ENCODE measurements at places on chromosomes 1 and 21.

DNA sequence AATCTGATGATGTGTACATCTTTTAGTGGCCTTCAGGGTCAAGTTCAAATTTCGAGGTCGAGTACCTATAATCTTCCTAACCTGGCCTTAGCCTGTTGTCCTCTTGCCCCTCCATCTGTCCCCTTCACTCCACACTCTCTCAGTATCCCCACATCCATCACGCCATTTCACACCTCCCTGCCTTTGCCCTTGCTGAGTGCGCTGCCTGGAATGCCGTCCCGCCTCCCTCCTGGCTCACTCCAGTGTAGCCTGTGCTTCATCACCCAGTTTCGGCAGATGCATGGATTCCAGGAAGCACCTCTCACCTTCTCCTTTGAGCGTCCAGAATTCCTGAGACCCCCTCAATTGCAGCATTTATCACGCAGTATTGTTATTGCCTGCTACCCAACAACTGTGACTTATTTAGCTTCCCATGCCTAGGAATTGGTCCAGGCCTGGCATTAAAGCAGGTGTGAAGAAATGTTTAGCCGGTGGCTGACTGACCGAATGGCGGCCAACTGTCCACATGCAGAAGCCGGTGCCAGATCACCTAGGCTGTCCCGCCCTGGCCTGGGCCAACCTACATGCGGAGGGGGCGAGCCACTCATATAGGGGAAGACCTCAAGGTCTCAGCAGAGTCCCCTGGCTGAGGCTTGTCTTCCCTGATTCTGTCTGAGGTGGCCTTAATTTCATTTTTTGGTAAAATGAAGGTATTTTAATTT, 34.5 kb downstream of the MYOM3 start:
- no peak for DNase-seq

DNA sequence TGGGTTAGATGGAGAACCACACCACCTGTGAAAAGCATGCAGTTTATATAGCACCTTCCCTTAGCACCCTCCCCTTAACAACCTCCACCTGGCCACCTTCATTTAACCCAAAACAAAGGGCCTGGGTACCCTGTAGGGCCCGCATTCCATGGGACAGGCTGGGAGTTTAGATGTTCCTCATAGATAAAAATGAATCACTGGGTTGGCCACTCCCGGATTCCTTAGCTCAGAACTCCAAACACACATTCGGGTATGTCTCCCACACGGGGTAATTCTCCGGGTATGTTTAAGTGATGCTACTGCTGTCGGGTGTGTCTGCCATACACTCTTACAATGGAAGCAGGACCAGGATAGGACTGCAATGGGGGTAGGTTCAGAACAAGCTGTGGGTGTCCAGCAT, 43.9 kb upstream of the FOXO6 start:
- no peak for DNase-seq

- DNase-seq: peak; percentile 39
These were observed 151.7 kb upstream of the ZNF648 start for GRCh38 chr1:182213163-182213562.

GRCh38 chr1:244209955-244210354, 158.9 kb downstream of the ZBTB18 start:
- DNase-seq: no peak

- no peak for DNase-seq
These were observed 107.1 kb upstream of the PAXBP1 start for GRCh38 chr21:32878661-32879060.

GRCh38 chr1:219066631-219067349, 106.9 kb upstream of the LYPLAL1 start:
- no peak for DNase-seq

DNA sequence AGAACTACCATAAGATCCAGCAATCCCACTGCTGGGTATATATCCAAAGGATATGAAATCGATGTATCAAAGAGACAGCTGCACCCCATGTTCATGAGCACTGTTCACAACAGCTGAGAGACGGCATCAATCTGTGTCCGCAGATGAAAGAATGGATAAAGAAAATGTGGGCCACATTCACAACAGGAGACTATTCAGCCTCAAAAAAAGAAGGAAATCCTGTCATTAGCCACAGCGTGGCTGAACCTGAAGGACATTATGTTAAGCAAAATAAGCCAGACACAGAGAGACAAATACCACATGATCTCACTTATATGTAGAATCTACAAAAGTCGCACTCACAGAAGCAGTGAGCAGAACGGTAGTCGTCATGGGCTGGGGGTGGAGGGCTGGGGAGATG, 99.2 kb upstream of the IFFO2 start:
- no peak for DNase-seq

DNA sequence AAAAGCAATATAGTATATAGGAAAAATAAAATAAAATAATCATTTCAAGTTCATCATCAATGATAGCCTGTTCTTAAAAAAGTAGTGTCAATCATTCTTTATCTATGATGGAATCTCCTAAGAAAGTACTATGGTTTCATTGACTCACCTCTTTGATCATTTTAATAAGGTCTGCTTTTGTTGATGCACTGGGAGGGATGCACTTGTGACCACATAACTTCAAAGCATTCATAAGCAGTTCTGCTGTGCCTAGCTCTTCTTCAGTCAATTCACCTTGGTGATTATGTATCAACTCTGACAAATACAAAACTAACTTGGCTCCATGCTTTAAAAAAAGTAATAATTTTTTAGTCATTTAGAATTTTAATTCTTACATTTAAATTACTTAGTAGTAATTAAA, 84.8 kb upstream of the GNG4 start:
- no peak for DNase-seq

GRCh38 chr1:85388416-85388815, 76.5 kb downstream of the DDAH1 start:
- DNase-seq: no peak

DNA sequence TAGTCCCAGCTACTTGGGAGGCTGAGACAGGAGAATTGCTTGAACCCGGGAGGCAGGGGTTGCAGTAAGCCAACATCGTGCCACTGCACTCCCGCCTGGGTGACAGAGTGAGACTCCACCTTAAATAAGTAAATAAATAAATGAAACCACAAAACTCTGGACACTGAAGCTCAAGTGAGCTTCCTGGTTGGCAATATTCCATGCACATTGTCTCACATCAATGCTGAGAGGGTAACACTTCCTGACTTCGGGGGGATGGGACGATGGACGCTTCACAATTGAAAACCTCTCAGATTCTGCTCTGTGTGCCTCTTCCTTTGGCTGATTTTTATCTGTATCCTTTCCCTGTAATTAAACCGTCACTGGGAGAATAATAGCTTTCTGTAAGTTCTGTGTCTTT, 70.0 kb upstream of the ZNF644 start:
- no peak for DNase-seq

GRCh38 chr1:171784784-171785183, 3.3 kb downstream of the METTL13 start:
- no peak for DNase-seq

DNA sequence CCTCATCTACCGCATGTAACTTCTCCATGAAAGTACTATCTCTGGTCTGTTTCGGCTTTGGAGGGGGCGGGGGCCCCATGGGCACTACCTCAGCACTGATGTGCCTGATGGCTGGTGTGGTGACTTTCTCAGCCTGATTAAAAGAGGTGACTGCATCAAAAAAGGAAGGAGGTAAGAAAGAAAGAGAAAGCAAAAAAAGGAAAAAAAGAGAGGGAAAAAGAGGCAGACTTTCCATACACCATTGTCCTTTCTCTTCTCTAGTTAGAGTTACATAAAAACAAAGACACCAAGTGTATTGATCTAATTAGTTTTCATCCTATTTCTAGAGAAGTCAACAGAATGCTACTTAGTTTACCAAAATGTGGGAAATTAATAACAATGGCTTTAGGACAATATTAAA, 43.3 kb downstream of the GON4L start:
- DNase-seq: no peak

GRCh38 chr1:201553496-201554189, 14.7 kb downstream of the NAV1 start:
- DNase-seq: no peak

DNA sequence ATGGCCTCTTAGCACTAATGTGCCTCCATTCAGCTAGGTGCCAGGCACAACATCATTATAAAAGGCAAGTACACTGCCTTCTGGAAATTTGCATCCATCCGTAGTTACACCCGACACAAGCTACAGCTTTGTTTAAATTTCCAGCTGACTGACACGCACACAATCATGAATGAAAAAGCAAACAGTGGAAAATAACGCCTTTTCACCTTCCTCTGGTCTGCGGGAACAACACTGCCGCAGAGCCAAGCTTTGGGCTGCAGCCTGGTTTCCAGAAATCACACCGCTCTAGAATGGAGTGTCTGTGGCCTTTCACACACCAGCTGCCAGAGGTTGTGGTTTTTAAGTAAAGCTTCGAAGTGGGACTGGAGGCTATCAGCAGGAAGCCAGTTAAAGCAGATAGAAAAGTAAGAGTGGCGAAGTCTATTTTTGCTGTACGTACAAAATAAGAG, 142.8 kb upstream of the COA6 start:
- no peak for DNase-seq

DNA sequence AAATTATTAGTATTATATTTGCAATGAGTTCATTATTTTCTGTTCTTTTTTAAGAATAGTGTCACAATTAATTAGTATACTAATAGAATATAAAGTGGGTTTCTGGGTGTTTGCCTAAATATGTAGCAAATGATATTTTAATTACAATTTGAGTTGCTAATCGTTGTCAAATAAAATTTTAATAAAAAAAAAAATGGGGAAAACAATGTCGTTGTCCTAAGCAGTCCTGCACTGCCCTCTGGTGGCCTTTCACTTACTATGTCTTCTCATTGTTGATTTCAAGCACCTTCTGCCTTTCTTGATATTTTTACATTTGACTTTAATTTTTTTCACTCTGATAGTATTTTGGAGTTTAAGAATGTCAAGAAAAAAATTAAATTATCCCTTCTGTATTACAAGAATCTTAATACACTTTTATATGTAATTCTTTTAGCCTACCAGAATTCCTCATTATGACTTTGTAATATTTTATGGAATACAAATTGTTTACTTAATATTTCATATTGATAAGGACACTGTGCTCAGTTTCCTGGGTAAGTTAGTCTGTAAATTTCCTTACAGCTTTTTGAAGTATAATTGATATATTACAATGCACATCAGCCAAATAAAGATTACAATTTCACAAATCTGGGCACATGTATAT, 104.5 kb upstream of the FMN2 start:
- DNase-seq: no peak

GRCh38 chr21:37195610-37196009, 71.5 kb downstream of the VPS26C start:
- no peak for DNase-seq

DNA sequence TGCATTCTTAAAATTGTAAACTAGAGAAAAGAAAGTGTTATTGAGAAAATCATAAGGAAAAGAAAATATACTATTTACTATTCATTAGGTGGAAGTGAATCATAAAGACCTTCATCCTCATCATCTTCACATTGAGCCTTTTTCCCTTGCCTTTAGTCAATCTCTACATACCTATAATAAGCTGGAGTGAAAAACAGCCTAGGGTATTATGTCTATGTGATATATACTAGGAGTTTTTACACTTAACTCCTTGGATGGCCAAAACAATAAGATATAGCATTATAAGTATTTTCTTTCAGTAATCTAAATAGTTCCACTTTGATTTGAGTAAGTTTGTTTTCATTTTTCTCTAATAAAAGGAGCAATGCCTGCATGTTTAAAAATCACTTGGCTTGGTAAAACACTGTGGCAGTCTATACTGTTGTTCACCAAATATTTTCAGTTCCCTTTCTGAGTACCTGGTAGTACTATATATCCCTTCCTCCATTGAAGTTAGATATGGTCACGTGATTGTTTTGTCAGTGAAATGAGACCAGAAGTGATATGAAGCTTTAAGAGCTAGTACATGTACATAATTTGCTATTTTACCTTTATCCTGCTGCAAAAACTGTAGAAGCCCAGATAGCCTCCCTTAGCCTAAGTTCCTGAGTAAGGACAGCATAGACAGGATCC, 78.3 kb downstream of the CLEC20A start:
- no peak for DNase-seq

- no peak for DNase-seq
These were observed 138.6 kb upstream of the ERRFI1 start for GRCh38 chr1:8164670-8165069.

- peak; percentile 12 for DNase-seq
These were observed 2.8 kb downstream of the RGS16 start for GRCh38 chr1:182601416-182601786.

DNA sequence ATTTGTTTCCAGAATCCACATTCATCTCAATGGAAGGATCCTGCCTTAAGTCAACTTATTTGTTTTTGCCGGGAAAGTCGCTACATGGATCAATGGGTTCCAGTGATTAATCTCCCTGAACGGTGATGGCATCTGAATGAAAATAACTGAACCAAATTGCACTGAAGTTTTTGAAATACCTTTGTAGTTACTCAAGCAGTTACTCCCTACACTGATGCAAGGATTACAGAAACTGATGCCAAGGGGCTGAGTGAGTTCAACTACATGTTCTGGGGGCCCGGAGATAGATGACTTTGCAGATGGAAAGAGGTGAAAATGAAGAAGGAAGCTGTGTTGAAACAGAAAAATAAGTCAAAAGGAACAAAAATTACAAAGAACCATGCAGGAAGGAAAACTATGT, 2.6 kb downstream of the GADD45A start:
- DNase-seq: no peak

- no peak for DNase-seq
These were observed 306.2 kb downstream of the MATN1 start for GRCh38 chr1:30417001-30417700.

Measured in bone marrow (tissue), 2 donors.